Hematopoietic multipotent progenitor cell treated with erythropoietin and hydrocortisone succinate and interleukin-3 and kit ligand, for 4 days (in vitro differentiated cells): ENCODE measurements at places on chromosomes 3 and 15.

- no peak for DNase-seq
These were observed 115.5 kb upstream of the C2CD4B start for GRCh38 chr15:62280625-62281024.

DNA sequence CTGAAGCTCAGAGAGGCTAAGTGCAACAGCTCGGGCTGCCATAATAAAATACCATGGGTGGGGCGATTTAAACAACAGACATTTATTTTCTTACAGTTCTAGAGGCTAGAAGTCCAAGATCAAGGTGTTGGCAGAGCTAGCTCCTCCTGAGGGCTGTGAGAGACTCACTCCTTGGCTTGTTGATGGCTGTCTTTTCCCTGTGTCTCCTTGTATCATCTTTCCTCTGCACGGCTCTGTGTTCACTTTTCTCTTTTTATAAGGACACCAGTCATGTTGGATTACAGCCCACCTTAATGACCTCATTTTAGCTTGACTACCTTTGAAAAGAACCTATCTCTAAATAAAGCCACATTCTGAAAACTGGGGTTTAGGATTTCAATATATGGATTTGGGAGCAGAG, 129.7 kb downstream of the RPL22L1 start:
- no peak for DNase-seq

DNA sequence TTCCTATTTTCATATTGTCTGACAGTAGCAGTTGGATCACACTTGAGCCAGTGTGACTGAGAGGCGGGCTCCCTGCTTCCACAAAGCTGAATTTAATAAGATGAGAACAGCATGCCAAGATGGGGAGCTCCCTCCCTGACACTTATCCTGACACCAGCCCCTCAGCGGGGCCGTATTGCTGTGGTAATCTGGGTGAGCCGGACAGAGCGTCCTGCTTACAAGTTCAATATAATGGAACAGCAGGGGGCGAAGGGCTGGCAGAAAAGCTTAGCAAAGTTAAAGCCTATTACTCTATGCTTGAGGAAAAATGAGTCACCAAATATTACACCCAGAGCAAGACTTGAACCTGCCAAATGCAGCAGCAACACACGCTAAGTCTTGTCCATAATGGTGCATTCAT, 163.8 kb upstream of the CMC1 start:
- peak; percentile 10 for DNase-seq

- no peak for DNase-seq
These were observed 152.3 kb upstream of the SNTN start for GRCh38 chr3:63500196-63500595.

GRCh38 chr3:180626844-180627243, 24.9 kb downstream of the TTC14 start:
- no peak for DNase-seq

- no peak for DNase-seq
These were observed 18.3 kb downstream of the MAP2K1 start for GRCh38 chr15:66405007-66405406.

GRCh38 chr3:195245531-195245951, 25.4 kb downstream of the XXYLT1 start:
- no peak for DNase-seq

DNA sequence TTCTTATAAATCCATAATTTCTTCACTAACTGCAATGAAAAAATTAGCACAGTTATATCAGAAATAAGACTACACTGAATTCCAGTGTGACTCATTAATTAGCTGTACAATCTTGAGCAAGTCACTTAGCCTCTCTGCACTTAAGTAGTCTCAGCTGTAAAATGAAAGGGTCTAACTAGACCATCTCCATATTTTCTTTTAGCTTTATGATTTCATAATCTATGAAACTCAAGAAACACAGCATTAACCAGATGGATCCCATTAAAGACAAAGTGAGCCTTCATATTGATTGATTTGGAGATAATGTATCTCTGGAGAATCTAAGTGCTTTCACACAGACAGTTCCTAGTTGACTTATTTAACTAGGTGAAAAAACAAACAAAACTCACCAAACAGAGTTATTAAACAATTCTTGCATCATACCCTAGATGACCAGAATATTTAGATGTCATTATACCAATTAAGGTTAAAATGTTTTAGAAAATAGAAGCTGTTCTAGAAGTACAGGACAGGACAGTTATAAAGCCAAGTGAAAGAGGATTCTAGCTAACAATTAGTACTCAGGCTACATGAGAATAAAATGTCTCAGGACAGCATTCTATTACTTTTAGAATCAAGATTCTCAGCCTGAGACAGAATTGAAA, 11.2 kb downstream of the CSNK1G1 start:
- DNase-seq = no peak

DNA sequence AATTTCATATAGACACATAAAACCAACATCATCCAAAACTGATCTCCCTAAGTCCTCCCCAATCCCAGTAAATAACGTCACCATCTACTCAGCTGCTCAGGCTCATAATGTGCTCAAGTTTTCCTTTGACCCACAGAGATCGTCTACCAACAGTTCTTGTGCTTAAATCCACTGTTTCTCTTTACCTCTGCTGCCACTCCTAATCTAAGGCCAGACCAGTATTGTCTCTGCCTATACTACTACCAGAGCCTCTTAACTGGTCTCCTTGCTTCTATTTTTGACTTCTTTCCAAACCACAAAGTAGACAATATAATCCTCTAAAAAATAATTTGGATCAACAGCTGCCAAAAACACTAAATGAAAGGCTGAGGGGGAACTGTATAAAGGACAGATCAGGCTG, 65.3 kb downstream of the CLASP2 start:
- peak; percentile 54 for DNase-seq

GRCh38 chr3:197807969-197808587, 17.0 kb downstream of the LRCH3 start:
- DNase-seq = no peak

GRCh38 chr3:8509961-8510360, 8.3 kb downstream of the LMCD1 start:
- DNase-seq = no peak
